ENCODE measurements at places on chromosomes 11 and 22.

GRCh38 chr11:120197977-120198376 is 12.9 kb upstream of the OAF start:
- DNase-seq = no peak

DNA sequence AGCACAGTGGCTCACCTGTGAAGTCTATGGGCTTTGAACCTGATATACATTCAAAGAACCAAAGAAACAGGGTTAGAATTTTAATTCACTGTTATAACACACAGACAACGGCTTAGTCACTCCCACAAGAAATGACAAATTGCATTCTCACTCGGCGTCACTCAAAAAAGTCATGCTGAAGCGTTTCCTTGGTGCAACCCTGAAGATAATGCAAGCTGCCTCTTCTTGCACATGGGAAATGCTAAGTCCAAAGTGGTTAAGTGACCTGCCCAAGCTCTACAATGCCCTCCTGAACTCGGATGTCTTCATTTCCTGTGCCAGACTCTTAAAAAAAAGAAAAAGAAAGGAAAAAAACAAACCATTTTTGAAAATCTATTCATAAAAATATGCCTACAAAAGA is 10.0 kb downstream of the LGR4 start:
- DNase-seq = no peak

DNA sequence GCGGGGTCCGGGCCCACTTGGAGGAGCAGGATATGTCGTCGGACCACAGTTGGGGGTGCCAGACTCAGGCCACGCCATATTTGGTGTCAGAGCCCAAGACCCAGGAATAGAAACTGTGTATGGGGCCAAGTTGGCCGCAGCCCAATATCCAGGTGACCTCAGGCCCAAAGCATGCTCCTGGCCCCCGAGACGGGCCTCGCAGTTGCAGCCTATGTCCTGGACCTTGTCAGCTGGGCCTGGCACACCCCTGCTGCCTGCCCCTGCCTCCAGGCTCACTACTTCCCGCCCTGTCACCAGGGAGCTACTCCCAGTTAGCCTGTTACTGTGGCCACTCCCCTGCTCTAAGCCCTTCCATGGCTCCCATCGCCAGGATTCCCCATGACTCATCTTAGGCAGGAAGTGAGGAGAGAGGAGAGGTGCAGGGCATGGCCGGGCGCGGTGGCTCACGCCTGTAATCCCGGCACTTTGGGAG is 23.1 kb downstream of the A4GALT start:
- no peak for DNase-seq

DNA sequence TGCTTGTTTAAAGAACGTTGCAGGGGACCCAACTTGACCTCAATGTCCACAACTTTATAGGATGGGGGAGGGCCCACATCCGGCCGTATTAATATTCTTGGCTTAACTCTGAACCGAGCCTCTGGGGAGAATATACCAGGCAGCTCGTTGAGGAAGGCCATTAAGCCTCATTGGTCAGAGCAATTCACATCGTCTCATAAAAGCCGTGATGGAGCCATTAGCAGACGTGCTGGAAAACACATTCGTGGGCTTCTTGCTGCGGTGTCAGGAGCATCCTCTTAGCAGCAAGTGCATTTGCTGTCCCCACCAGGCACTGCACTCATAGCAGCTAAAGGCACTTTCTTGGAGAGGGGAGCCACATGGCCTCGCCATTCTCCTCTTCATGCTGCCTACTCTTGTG is 14.9 kb downstream of the DSCAML1 start:
- no peak for DNase-seq

DNA sequence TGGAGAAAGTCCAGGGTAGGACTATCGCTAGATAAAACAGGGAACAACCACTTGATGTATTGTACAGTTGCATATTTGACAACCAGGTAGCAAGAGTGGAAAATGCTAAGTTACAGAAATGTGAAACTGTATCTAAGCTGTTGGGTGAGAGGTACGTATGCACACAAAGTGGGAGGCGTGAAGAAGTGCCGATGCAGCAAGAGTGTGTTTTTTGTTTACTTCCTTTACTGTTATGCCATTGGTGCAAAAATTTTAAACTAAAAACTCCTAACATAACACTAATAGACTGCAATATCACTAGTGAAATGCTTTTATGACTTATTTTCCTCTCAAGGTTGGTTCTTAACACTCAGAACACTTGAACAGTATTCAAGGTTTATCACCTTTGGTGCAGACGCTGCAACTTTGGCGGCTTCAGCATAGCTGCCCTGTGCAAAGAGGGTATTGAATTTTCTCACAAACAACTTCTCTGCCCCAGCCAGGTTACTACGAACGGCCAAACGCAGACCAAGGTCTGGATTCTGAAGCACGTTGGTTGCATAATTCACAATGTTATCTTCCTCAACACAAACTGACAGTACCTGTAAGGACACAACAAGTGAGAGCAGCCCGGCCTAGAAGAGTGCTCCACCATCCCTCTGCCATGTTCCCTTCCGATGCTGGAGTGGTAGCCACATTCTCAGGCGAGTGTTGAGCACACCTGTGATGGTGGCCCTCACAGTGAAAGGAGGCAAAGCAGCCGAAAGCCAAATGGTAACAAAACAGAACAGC is 55.8 kb upstream of the SLC25A1 start:
- no peak for DNase-seq

DNA sequence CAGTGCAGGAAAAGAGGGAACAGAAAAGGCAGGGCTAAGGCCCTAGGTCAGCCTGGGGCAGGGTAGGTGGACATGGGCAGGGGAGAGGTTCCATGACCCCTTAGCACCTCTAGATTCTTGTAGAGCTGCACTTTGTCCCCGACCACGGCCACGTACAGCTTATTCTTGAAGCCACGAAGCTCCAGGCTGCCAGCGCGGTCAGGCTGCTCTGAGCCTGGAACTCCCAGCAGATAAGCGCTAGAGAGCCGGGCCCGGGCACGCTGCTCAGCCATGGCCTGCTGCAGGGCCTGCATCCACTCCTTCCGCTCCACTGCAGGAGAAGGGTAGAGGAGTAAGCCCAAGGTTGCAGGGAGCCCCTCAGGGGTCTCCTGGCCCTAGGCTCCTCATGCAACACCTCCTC is 36.1 kb upstream of the PDE2A start:
- DNase-seq = no peak

DNA sequence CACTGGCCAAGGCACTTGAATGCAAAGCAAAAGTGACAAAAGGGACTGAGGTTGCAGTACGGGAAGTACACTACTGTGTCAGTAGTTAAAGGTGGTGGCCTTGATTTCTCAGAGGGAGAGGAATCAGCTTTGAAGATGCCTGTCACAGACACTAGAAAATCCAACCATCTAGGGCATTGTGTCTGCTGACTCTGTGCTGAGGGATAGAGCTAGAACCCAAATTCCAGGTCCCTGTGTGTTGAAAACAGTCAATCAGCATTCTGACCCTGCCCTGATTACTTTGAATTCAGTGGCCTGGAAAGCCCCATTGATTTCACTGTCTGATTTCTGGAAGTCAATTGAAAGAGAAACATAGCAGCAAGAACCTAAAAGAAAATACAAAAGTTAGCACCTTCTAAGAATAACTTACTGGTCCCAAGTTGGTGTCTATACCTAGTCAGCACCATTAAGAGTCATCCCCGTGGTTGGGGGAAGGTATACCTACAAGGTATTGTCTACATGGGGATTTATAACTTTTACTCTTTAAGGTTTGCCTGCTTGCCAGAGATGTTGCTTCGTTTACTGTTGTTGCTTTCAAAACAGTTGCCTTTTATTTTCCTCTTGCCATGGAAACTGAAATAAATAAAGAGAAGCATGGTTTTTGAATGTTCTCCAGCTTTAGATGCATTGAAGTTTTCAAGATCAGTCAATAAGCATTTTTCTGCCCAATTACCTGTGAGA is 97.3 kb downstream of the PDHX start:
- no peak for DNase-seq

- no peak for DNase-seq
Observed at GRCh38 chr11:15547685-15548084, 433.0 kb downstream of the INSC start.

- DNase-seq = no peak
Observed at GRCh38 chr11:6214530-6214929, 9.2 kb downstream of the C11orf42 start.

- no peak for DNase-seq
Observed at GRCh38 chr11:10426475-10426874, 28.6 kb upstream of the AMPD3 start.

Data from GM12892 (cell line).